ENCODE measurements at places on chromosomes 3 and 15. TPM values are rescaled to one million over a fixed set of nuclear protein-coding genes. Genes with fewer than 3 reads are reported as not detected.

DNA sequence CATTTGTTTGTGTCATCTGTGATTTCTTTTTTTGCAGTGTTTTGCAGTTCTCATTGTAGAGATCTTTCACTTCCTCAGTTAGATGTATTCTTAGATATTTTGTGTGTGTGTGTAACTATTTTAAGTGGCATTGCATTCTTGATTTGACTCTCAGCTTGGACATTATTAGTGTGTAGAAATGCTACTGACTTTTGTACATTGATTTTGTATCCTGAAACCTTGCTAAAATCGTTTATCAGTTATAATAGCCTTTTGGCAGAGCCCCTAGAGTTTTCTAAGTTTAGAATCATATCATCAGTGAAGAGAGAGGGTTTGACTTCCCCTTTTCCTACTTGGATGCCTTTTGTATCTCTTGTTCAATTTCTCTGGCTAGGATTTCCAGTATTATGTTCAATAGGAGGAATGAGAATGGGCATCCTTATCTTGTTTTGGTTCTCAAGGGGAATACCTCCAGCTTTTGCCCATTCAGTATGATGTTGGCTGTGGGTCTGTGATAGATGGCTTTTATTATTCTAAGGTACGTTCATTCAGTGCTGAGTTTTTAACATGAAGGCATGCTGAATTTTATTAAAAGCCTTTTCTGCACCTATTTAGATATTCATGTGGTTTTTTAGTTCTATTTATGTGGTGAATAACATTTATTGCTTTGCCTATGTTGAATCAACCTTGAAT lies 211.7 kb downstream of the MBNL1 start:
- no peak overlapping the region for H3K4me3 ChIP-seq
- no peaks in the 10 kb centered on the region for H3K27me3 ChIP-seq
- no peaks in the 10 kb centered on the region for H3K4me1 ChIP-seq
- H3K36me3 ChIP-seq = no peaks in the 10 kb centered on the region
- DNase-seq = no peak

GRCh38 chr3:127221037-127221436 lies 28.1 kb downstream of the PRR23E start:
- no peak overlapping the region for H3K4me3 ChIP-seq
- H3K4me1 ChIP-seq = no peaks in the 10 kb centered on the region
- H3K27ac ChIP-seq = no peak overlapping the region
- H3K36me3 ChIP-seq = no peaks in the 10 kb centered on the region
- peaks cover 27% of the 10 kb centered on the region for H3K27me3 ChIP-seq

Gene PLA2G4D
- total RNA-seq = not detected

DNA sequence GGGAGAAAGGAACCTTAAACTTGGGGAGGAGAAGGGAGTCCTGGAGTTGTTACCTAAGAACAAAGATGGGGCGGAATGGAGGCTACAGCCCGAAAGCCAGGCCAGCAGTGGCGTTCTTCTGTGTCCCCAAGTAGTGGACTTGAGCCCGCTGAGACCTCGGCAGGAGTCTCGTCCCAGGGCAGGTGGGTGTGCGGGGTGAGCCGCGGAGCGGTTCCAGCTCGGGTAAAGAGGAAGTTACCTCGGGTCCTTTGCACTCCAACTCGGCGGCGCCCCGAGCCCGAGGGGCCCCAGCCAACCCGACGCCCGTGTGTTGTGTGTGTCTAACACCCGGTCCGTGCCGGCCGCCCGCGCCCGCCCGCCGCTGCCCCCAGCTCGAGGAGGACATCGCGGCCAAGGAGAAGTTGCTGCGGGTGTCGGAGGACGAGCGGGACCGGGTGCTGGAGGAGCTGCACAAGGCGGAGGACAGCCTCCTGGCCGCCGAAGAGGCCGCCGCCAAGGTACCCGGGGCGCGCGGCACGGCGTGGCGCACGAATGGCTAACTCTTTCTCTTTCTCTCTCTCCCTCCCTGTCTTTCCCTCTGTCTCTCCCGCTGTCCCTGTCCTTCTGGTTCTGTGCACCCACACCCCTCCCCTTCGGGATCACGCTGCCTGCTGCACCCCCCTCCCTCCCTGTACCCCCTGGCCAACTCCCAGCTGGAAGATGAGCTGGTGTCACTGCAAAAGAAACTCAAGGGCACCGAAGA lies 959 bp downstream of the TPM1 start:
- H3K36me3 ChIP-seq = no peaks in the 10 kb centered on the region
- H3K27me3 ChIP-seq = no peaks in the 10 kb centered on the region
- peak overlapping the region; percentile 83 for H3K4me3 ChIP-seq
- peaks cover 26% of the 10 kb centered on the region for H3K4me1 ChIP-seq

Gene LTF
- 0.58 TPM for total RNA-seq

DNA sequence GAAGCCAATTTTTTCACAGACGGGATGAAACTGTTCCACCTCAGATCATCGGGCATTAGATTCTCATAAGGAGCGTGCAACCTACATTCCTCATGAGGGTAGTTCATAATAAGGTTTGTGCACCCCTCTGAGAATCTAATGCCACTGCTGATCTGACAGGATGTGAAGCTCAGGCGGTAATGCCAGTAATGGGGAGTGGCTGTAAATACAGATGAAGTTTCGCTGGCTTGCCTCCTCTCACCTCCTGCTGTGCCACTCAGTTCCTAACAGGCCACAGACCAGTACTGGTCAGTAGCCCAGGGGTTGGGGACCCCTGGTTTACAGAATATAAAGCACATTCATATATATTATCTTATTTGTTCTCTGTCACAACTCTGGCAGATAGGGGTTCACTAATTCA lies 2.1 kb upstream of the LIMD1 start:
- no peaks in the 10 kb centered on the region for H3K36me3 ChIP-seq
- H3K4me1 ChIP-seq = peaks cover 43% of the 10 kb centered on the region
- no peak overlapping the region for H3K4me3 ChIP-seq
- H3K27ac ChIP-seq = peak overlapping the region; percentile 96
- DNase-seq = no peak
- H3K27me3 ChIP-seq = no peaks in the 10 kb centered on the region

Gene SLC35G2
- total RNA-seq = 2.6 TPM

DNA sequence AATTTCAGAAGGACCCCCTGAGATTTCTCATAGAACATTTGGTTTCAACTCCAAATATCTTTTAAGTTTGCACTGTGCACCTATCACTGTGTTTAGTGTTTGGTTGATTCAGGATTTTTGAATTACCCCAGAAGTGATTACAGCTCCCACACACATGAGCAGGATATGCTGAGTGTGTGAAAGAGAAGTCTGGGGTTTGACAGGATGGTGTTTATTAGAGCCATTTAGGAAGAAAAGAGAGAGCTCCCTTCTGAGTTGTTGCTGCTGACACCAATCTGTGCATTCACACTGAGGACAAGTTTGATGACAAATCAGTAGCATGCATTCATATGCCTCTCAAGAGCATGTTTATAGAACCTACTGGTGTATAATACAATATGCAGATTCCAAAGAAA lies 118.1 kb downstream of the RPL22L1 start:
- H3K4me1 ChIP-seq = peaks cover 13% of the 10 kb centered on the region
- no peak for DNase-seq
- no peak overlapping the region for H3K4me3 ChIP-seq
- H3K27me3 ChIP-seq = no peaks in the 10 kb centered on the region
- no peaks in the 10 kb centered on the region for H3K36me3 ChIP-seq

- peak; percentile 65 for DNase-seq
- no peaks in the 10 kb centered on the region for H3K36me3 ChIP-seq
- H3K4me3 ChIP-seq = no peak overlapping the region
- no peaks in the 10 kb centered on the region for H3K4me1 ChIP-seq
Observed at GRCh38 chr15:98983334-98983733, 24.3 kb downstream of the PGPEP1L start.

Gene DGKG
- total RNA-seq = 13.4 TPM

- H3K4me1 ChIP-seq = no peaks in the 10 kb centered on the region
- H3K27ac ChIP-seq = no peak overlapping the region
- no peaks in the 10 kb centered on the region for H3K27me3 ChIP-seq
- H3K4me3 ChIP-seq = no peak overlapping the region
Observed at GRCh38 chr3:155420406-155420805, 126.9 kb upstream of the STRIT1 start.

Gene SPINT1
- 163 TPM for total RNA-seq

Gene ARGFX
- total RNA-seq = not detected

Gene UROC1
- not detected for total RNA-seq

Gene NOX5
- total RNA-seq = not detected

GRCh38 chr3:63950698-63951097 lies 38.5 kb upstream of the SCAANT1 start:
- H3K4me3 ChIP-seq = no peak overlapping the region
- H3K4me1 ChIP-seq = peaks cover 66% of the 10 kb centered on the region
- H3K27ac ChIP-seq = no peak overlapping the region
- H3K36me3 ChIP-seq = peaks cover 15% of the 10 kb centered on the region
- no peak for DNase-seq

Gene LTK
- total RNA-seq = 22.8 TPM

GRCh38 chr3:114877378-114878113 lies 269.5 kb downstream of the ZBTB20 start:
- H3K27me3 ChIP-seq = no peaks in the 10 kb centered on the region
- H3K4me3 ChIP-seq = no peak overlapping the region
- H3K27ac ChIP-seq = no peak overlapping the region
- no peaks in the 10 kb centered on the region for H3K36me3 ChIP-seq
- DNase-seq = no peak

Gene NR1I2
- total RNA-seq = not detected

Gene GPR27
- total RNA-seq = 2.8 TPM

DNA sequence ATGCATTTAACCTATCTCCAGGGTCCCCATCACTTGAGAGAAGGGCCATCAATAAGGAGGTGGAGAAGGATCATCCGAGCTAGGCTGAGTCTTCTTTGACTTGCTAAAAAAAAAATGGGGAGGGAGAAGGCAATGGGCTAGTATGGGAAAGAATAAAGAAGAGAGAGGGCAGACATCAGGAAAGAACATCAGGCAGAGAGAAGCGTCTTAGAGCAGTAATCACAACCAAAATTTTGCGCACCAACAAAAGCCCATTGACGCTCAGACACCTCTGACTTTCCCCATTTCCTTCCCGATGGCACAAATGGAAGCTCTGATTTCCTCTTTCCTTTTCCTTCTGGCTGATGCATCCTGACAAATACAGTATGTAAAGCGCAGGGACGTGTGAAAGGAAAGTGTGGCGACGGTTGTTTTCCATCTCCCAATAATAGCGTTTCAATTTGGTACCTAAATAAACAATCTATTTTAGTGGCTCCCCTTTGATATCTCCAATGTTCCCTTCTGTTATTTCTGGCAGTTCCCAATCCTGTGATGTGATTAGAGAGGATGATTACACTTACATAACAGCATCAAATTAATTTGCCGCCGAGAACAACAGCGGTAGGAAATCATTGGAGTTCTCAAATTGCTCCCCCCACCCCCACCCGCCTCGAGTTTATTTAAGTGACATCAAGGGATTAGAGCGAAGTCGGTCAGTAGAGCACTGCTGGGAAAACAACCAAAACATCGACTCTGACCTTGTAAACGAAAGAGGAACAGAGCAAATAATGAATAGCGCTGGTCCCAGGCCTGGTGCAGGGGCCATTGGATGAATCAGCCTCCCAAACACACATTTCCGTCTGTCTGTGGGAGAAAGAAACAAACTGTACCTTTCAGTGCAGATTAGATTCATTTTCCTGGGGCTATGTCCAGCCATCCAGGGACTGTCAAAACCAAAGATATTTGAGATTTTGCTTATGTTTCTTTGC lies 273.3 kb upstream of the ICE2 start:
- no peaks in the 10 kb centered on the region for H3K27me3 ChIP-seq
- peak overlapping the region; percentile 74 for H3K27ac ChIP-seq
- no peak overlapping the region for H3K4me3 ChIP-seq
- H3K4me1 ChIP-seq = peaks cover 27% of the 10 kb centered on the region
- H3K36me3 ChIP-seq = no peaks in the 10 kb centered on the region

GRCh38 chr15:68427366-68427765 lies 4.6 kb downstream of the ITGA11 start:
- no peak overlapping the region for H3K27ac ChIP-seq
- no peak overlapping the region for H3K4me3 ChIP-seq
- no peaks in the 10 kb centered on the region for H3K27me3 ChIP-seq

DNA sequence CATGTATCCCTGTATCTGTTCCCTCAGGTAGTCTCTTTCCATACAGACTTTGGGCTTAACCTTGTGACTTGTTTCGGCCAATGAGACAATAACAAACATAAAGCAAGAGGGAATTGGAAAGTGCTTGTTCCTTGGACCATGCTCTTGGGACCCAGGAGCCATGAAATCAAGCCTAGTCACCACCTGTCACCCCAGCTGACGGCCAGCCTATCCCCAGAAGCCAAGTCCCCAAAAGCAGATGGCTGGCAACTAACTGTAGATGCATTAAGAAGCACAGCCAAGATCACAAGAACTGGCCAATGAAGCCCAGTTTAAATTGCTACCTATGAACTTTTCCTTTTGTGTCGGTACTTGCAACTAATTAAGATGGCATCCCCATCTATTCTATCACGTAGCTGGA lies 822.0 kb downstream of the CADM2 start:
- H3K27ac ChIP-seq = no peak overlapping the region
- no peaks in the 10 kb centered on the region for H3K36me3 ChIP-seq
- DNase-seq = no peak
- H3K4me1 ChIP-seq = peaks cover 13% of the 10 kb centered on the region
- H3K4me3 ChIP-seq = no peak overlapping the region

Gene TLR9
- total RNA-seq = not detected

Gene DLEC1
- total RNA-seq = not detected

GRCh38 chr15:74132681-74133651 lies 2.6 kb downstream of the ISLR2 start:
- DNase-seq = peak; percentile 45
- no peak overlapping the region for H3K27ac ChIP-seq
- no peak overlapping the region for H3K4me3 ChIP-seq
- H3K36me3 ChIP-seq = no peaks in the 10 kb centered on the region
- peaks cover 99% of the 10 kb centered on the region for H3K27me3 ChIP-seq
- H3K4me1 ChIP-seq = peaks cover 48% of the 10 kb centered on the region

Gene C3orf20
- total RNA-seq = not detected

Gene ATR
- total RNA-seq = 12.8 TPM

DNA sequence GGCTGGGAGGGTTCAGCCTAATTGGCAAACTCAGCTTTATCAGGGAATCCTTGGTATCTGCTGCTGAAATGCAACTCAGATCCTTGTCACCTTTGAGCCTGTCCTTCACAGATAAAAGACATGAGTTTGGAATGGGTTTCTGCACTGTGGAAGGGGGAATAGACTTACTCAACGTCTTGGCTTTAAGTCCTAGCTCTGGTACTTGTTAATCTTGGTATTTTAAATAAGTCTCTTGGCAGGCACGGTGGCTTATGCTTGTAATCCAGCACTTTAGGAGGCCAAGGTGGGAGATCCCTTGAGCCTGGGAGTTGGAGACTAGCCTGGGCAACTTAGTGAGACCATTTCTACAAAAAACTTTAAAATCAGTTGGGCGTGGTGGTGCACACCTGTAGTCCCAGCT lies 55.1 kb upstream of the ATOSA start:
- DNase-seq = no peak
- H3K4me1 ChIP-seq = no peaks in the 10 kb centered on the region
- no peaks in the 10 kb centered on the region for H3K27me3 ChIP-seq
- no peak overlapping the region for H3K27ac ChIP-seq

- no peak overlapping the region for H3K4me3 ChIP-seq
- no peak for DNase-seq
- H3K36me3 ChIP-seq = no peaks in the 10 kb centered on the region
- peaks cover 44% of the 10 kb centered on the region for H3K27me3 ChIP-seq
- no peaks in the 10 kb centered on the region for H3K4me1 ChIP-seq
Observed at GRCh38 chr15:77759896-77760592, 127.3 kb upstream of the LINGO1 start.

Gene ASB14
- 0.29 TPM for total RNA-seq

Data from stomach (tissue), 19 donors.